ENCODE measurements at places on chromosomes 3 and 15. TPM values are rescaled to one million over a fixed set of nuclear protein-coding genes. Genes with fewer than 3 reads are reported as not detected.

GRCh38 chr3:193481436-193481835 is 73.3 kb downstream of the ATP13A4 start:
- no peak for DNase-seq

- DNase-seq = no peak
These were observed 465.5 kb downstream of the SI start for GRCh38 chr3:164612751-164613150.

DNA sequence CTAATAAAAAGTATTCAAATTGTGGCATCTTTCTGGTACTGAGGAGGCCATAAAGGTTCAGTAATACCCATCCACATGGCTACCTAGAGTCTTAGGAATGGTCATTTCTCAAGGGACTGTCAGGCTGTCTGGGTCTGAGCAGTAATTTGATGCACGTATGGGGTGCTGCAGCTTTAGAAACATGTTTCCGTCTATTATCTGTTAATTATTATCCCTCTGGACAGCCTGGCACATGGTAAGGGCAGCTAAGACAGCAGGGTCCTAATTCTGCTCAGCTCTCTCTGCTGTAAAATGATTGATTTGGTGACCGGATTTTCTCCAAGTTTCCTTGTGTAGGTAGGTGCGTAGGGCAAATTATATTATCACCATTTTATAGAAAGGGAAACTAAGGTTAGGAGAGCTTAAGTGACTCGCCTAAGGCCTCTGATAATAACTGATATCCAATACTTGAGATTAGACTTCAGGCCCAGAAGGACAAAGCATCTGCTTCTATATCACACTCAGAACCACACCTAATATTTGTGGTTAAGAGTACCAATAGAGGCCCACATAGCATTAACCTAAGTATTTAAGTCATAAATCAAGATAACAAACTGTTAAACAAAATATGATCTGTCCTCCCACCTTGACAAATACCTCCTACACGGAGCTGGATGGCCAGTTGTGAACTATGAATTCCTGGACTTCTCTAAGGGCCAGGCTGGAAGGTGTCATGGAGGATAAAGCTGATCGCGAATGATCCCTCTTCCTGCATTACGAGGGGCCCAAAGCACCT is 2.9 kb upstream of the RAP2B start:
- no peak for DNase-seq

The MAPKBP1 gene
- 21.2 TPM for total RNA-seq

The ZNF35 gene
- 11.7 TPM for total RNA-seq

Measured in mesenteric fat pad (tissue), 1 donor.